ENCODE measurements at places on chromosomes 1 and 21.

- no peak for DNase-seq
Observed at GRCh38 chr1:9324246-9325096, 31.8 kb downstream of the SPSB1 start.

DNA sequence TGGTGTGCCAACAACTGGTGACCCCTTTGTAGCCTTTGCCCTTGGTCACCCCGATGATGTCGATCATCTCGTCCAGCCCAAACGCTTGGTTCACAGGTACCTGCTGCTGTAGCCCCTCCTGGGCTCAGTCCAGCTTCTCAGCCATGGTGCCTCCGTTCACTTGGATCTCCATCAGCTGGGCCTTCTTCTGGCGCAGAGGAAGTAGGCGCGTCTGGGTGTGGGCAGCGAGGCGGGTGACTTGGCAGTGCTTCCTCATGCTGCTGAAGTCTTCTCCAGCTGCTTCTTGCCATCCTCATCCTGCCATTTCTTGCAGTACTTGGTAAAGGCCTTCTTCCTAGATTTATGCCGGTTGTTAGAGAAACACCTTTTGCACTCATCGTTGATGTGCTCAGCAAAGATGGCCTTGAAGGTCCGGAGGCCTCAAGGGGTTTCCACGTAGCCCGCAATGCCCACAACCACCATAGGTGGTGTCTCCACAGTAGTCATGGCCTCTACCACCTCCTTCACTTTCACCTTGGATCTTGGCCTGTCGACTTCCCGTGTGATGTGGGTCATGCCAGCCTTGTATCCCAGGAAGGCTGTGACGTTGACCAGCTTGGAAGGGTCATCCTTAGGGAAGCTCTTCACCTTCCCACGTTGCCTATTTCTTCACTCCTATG, 13.0 kb downstream of the DOP1B start:
- no peak for DNase-seq

- no peak for DNase-seq
Observed at GRCh38 chr1:152501704-152502103, 8.9 kb upstream of the LCE5A start.

GRCh38 chr1:55338448-55338820, 123.3 kb upstream of the USP24 start:
- no peak for DNase-seq

GRCh38 chr1:246790364-246790763, 66.2 kb downstream of the SCCPDH start:
- DNase-seq = no peak

DNA sequence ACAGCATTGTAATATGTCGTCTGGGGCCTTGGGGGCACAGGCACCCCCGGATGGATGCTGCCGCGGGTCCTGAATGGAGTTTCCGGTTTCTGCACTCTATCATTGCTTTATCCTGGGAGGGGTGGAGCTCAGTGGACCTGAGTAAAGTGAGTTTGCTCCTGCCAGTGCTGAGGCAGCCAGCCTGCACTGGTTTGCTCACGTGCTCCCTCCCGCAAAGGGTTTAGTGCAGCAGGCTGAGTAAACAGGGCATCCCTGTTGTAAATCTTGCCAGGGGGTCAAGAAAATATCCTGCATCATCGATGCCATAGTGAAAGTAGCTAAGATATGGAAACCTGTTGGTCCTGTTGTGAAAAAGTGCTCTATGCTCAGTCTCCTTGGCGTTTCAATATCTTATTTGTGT, 85.6 kb upstream of the BRINP3 start:
- no peak for DNase-seq

GRCh38 chr1:151368393-151369301, 3.9 kb downstream of the SELENBP1 start:
- no peak for DNase-seq

DNA sequence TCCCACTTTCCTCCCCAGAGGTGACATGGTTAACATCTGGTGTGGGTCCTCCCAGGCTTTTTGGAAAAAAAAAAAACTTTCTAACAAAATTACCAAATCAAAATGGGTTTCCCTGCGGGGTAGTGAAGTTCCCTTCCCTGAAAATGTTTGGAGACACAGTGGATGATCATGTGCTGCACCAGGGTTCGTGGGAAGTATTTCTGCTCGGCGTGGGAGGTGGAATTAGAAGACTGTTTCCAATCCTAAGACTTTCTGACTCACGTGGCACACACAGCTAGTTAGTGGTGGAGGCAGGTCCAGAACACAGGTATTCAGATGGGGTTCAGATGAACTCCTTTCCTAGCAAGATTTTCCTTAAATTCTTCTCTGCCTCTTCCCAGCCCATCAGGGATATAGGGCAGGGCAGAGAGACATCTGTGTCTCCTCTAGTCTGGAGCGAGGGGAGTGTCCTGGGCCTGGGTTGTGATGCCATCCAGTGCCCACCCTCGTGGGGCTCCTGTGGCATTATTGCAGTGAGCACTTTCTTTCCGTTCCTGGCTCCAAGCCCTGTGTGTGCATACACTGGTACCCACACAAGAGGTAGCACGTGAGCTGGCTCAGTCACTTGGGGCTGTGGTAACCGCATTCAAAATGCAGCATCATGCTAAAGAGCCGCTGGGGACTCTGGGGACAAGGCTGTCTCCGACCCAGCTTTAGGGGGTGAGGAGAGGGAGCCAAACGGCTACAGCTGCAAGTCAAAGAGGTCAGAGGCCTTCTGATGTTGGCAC, 27.5 kb downstream of the KCNC4 start:
- DNase-seq = no peak

DNA sequence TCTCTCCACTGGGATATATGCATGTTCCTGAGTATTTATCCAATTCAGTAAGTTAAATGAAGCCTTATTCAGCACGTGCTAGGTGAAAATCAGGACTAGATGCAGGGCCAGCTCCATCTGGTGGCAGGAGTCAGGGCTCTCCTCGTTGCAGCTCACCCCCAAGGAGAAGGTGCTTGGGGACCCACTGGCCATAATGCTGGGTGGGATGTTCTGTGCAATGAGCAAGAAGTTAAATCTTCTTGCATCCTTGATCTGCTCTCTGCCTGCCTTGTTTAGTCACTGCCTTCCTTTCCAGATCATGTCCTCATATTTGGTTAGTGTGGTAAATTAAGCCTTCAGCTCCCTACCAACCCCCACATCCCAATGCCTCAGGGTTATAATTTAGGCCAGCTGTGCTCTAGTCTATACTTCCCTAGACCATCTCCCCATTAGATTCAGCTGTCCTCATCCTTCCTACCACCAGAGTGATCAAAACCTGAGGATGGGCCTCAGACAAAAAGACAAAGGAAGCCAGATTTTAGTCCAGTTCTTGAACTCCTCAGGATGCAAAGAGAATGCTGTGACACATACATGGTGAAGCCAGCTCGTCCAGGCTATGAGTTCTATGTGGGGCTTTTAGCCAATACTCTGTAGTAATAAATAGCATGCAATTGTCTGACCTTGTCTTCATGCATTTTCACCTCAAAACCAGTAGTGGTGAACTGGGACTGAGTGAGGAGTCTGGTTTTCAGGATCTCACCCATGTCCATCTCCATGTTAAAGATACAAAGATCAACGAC, 55.9 kb downstream of the SEC16B start:
- DNase-seq = no peak

- DNase-seq = no peak
Observed at GRCh38 chr21:34630536-34631143, 15.7 kb upstream of the RCAN1 start.

DNA sequence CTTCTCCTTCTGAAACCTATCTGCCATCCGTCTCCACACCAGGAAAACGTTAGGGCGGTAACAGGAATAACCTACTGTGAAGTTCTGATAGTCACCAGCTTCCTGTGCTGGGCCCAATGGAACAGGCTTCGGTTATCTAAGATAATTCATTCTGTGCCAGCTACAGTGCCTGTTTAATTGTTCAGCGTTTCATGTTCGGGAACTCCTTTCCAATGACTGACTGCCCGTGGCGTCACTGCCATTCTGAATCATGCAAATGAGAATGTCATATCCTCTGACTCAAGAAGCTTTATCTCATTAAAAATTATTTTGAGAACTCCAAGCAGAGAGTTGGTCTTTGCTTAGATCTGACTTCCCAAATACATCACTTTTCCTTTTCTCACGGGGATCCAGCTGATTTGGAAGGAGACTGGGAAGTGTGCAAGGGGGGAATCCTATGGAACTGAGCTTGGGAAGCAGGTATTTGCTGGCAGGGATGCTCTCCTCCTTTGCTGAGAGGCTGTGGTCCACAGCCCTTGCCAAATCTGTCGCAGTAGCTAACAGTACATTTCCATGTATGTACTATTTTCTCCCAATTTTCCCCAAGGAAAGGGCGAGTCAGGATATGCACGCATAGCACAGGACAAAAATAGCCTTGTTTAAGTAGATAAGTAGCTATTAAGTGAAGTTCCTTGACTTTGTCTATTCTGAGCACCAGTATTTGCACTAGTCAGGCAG, 358.7 kb downstream of the LTN1 start:
- DNase-seq = no peak

DNA sequence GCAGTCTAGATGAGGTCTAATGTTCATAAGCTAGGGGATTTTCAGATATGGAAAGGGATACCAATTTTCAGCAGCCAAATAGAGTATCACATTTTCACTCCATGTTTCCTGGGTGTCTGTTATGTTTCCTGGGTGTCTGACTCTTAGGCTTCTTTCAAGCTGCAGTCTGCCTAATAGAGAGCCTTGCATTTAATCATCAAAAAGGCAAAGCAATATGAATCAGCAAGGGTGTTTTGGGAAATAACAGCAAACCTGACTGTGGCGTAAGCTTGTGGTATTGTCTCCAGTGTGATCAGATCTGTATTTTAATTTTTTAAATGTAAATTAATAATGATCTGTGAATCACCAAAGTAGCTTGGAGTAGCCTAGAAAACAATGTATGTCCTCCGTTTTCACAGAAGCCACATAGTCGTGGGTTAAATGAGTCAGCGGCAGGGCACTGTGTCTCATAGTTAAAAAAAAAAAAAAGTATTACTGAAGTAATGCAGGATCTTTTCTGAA, 10.4 kb downstream of the LGALS8 start:
- DNase-seq = peak; percentile 66

DNA sequence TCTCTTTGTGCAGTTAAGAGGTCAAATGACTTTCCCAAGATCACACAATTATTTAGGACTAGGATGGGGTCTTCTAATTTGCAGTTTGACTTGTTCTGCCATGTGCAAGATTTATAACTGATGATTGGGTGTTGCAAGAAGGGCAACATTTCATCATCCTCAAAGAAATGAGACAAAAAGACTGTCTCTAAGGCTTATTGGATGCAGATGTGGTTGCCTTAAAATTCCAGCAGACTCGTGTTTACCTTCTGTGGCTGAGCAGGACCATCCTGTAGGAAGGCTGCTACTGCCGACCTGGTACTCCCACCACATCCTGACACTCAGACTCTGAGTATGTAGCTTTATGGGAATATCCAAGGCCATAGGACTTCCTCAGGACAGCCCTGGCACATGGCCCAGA, 99.9 kb upstream of the SGIP1 start:
- DNase-seq = no peak

- DNase-seq = no peak
Observed at GRCh38 chr1:229204921-229205777, 65.8 kb upstream of the RAB4A start.

GRCh38 chr1:117150316-117150715, 28.8 kb upstream of the TRIM45 start:
- DNase-seq = no peak

GRCh38 chr1:227885648-227886502, 61.9 kb downstream of the WNT9A start:
- peak; percentile 36 for DNase-seq

- no peak for DNase-seq
Observed at GRCh38 chr1:93031711-93032110, 47.4 kb upstream of the MTF2 start.

DNA sequence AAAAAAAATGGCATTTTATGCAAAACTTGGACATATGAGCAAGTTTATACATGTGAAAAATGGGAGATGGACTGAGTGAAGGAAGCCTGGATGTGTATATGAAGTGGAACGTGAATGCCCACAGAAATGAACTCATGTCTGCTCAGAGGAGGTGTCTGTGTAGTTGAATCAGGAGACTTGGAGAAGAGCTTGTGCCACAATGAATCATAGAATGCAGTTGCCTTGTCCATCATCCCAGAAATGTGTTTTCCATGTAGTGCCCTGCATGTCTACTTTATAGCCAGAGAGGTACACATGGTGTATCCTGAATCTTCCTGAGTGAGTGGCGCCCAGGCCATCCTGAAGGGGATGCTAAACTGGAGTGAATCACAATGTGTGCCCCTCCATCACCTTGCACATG, 2.6 kb upstream of the ILDR2 start:
- DNase-seq = no peak

- DNase-seq = no peak
Observed at GRCh38 chr1:192539297-192540092, 36.1 kb upstream of the RGS1 start.

DNA sequence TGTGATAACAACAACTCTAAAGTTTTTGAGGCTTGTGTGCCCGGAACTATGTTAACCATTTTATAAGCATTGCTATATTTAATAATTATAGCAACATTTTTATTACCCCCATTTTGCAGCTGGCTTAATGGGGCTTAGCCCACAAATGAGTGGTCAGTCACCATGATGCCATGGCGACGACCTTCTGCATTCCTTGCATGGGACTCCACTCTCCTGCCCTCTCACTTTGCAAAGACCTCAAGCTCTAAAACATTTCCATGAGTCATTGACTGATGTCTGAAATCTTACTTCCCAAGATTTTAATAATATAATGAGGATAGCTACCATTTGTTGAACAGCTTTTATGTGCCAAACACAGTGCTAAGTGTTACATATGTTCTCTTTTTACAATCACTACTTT, 15.4 kb downstream of the NGF start:
- DNase-seq = no peak

Data from activated CD8-positive, alpha-beta memory T cell treated with anti-CD3 and anti-CD28 coated beads, Interleukin-2, amount 10 ng/mL, durations not matched to agents 7 days and 5 days (primary cell).